Activated CD4-positive, alpha-beta T cell treated with anti-CD3 and anti-CD28 coated beads, Interleukin-2, amount 50 U/mL, for 24 hours (primary cell): ENCODE measurements at places on chromosomes 5 and 9.

DNA sequence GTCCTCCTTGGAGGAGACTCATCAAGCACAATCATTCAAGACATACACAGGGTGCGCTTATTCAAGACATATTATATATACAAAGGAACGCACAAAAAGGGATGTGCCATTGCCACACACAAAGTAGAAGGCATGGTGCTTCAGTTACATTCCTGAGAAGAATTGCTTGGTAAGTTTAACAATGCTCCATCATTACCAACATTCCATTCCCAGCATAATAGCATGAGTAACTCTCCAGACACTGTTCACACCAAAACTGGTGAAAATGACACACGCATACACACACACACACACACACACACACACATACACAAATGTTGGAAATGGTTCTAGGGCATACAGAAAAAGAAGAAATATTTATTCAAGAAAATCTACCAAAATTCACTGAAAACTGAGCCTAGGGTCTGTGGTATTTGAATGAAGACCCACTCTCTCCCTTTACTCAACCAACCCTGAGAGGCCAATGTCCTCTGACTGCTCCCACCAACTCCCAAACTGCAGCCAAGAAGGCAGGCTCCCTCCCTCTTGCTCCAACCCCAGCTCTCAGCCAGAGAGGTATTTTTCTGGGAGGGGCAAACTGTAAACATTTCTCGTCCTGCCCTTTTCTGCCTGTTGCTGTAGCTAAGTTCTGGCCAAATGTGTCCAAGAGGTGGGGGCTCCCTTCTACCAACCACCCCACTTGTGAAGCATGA, 19.9 kb downstream of the UGT3A1 start:
- no peak for DNase-seq

GRCh38 chr9:91246846-91247245, 114.9 kb downstream of the AUH start:
- no peak for DNase-seq

DNA sequence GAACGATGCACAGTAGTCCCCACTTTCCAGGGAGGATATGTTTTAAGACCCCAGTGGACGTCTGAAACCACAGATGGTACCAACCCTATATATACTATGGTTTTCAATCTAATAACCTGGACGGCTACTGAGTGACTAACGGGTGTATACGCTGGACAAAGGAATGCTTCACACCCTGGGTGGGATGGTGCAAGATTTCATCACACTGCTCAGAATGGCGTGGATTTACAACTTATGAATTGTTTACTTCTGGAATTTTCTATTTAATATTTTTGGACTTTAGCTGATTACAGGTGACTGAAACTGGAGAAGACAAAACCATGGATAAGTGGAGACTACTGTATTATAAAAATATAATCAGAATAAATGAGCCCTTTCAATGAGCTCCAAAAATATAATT, 147.6 kb upstream of the TRIM32 start:
- no peak for DNase-seq

DNA sequence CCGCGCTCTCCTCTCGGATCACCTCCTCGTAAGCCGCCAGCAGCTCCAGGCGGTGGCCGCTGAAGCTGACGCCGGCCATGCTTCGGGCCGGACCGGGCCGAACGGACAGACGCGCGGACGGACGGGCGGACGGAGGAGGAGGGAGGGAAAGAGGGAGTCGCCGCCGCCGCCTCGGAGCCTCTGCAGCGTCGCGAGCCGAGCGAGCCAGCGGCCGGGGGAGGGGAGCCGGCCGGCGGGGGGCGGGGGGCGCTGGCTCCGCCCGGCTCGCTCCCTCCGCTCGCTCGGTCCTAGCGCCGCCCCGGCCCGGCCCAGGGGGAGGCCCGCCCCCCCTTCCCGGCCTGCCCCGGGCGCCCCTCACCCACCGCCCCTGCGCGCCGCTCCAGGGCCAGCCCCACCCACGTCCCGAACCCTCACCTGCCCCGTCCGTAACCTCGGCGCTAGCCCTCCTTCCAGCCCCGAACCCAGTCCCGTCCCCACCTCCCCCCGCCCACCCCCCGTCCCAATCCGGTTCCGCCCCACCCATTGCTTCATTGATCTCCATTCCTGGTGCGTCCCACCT, at the start of gene DBN1:
Gene DBN1, minus strand, starts transcription at position 192 of the 559 bp plus-strand sequence. Its CDS starts 113 bp downstream, at position 79.
- no peak for DNase-seq

DNA sequence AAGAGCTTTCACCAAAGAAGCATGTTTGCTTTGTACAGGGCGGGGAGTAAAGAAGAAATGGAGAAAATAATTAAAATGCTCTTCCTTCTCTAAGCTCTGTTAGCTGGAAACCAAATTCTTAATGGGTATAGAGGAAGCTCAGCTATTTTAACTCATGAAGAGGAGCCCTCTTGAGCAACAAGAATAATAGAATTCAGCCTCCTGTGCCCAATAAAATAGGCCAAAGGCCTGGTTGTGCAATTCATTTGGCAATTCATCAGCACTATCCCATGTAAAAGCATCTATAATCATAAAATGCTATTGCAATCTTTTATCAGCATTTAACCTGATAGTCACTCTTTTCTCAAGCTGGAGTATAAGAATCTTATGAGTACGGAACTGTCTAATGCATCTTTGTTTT, 133.6 kb upstream of the CDH6 start:
- no peak for DNase-seq

GRCh38 chr5:39072925-39073766, 1.1 kb downstream of the RICTOR start:
- peak; percentile 23 for DNase-seq

DNA sequence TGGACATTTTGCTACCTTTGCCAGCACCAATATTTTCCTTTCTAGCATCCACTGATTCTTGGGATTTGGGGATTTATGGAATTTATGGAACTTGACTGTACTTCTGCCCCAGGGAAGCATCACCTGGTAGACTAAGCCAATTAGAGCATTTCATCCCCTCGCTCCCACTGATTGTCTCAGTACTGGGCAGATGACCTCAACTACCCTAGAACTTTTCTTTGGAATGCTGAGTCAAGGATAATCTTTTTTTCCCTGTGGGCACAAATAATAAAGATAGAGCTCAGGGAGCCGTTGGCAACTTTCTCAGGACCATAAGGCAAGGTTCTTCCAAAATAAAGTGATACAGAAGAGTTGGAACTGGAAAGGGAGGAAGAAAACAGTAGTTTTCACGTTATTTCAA, 438.4 kb downstream of the PLK2 start:
- no peak for DNase-seq

GRCh38 chr9:127422133-127422782, 1.9 kb upstream of the ZNF79 start:
- no peak for DNase-seq

DNA sequence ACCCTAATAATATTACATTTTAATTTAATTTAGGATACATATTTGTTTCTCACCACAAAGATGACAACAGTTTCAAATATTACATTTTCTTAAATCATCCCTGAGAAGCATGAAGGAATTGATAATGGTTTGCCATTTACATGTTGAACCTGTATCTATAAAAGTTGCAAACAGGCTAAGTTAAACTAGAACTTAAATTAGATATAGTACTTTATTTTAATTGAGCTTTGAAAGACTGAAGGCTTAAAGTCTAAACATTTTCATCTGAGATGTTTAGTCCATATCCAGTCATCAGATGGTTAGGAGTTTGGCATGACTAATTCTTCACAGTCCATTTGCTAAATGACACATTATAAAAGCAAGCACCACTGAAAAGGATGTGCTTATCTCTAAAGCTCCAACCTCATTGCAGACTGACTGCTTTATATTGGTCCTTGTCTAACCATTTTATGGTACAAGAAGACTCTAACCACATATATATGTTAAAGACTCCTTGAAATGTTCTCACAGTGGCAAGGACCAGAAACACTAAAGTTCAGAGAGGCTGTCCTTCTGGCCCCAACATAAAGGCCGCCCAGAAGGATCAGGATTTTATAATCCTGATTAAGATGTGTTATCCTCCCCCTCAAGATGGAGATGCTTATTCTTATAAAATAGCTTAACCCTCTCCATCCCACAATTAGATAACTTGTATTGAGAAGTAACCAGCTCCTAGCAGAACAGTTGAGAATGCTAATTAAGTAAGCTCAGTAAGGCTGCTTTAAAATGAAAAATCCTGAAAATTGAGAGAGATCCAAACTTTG, 25.8 kb downstream of the WNT8A start:
- no peak for DNase-seq
